Neural crest cell (in vitro differentiated cells): ENCODE measurements at places on chromosomes 2 and 18. TPM values are rescaled to one million over a fixed set of nuclear protein-coding genes. Genes with fewer than 3 reads are reported as not detected.
A peak's percentile ranks its signal among the peaks of the same experiment; 100 is the strongest.

The CYP26B1 gene
- 15.4 and 16.4 TPM in 2 replicates for total RNA-seq

- H3K4me1 ChIP-seq = no peaks in the 10 kb centered on the region
- no peak overlapping the region for H3K27ac ChIP-seq
- H3K27me3 ChIP-seq = no peaks in the 10 kb centered on the region
- H3K36me3 ChIP-seq = peaks cover 32% of the 10 kb centered on the region
Observed at GRCh38 chr2:128003463-128003862, 24.4 kb downstream of the SAP130 start.

DNA sequence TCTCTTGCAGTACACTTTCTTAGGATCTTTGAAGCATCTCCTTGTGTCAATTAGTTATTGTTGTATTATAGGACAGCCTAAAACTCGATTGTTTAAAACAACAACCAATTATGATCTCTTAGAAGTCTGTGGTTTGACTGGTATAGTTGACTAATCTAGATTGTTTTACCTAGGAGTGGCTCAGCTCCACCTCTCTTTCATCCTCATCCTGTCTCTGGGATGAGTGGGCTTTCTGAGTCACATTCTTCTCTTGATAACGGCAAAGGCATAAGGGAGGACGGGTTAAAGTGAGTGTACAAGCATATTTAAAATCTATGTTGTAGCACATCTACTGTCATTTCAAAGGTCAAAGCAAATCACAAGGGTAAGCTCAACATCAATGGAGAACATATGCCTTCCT lies 102.3 kb upstream of the GULP1 start:
- no peak for DNase-seq
- H3K4me1 ChIP-seq = no peaks in the 10 kb centered on the region
- H3K36me3 ChIP-seq = no peaks in the 10 kb centered on the region
- no peak overlapping the region for H3K27ac ChIP-seq
- no peaks in the 10 kb centered on the region for H3K27me3 ChIP-seq
- no peak overlapping the region for H3K4me3 ChIP-seq

GRCh38 chr2:142082368-142082767 lies 48.4 kb downstream of the LRP1B start:
- no peaks in the 10 kb centered on the region for H3K36me3 ChIP-seq
- no peak for DNase-seq
- no peak overlapping the region for H3K27ac ChIP-seq
- H3K27me3 ChIP-seq = no peaks in the 10 kb centered on the region

DNA sequence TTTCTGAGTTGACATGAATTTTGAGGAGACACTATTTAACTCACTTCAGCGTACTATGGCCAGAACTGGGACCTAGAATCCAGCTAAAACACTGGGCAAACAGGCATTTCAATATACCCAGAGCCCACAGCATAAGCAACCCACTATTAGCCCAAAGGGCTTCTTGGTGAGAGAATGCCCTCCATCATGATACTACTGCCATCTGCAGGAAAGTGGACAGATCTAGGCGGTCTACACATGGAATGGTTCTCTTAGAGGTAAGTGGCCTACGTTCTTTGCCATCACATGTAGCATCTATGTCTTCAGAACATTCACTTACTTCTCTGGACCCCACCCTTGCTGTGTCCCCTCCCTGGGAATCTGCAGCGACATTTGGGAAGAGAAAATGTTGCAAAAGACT lies 181.3 kb upstream of the LINC00305 start:
- H3K27ac ChIP-seq = no peak overlapping the region
- no peak overlapping the region for H3K4me3 ChIP-seq
- H3K4me1 ChIP-seq = peaks cover 23% of the 10 kb centered on the region
- DNase-seq = no peak
- H3K36me3 ChIP-seq = no peaks in the 10 kb centered on the region
- H3K27me3 ChIP-seq = no peaks in the 10 kb centered on the region

GRCh38 chr18:63298400-63299365 lies 20.9 kb downstream of the BCL2 start:
- DNase-seq = no peak
- no peaks in the 10 kb centered on the region for H3K27me3 ChIP-seq
- H3K27ac ChIP-seq = peak overlapping the region; percentile 85
- peaks cover 13% of the 10 kb centered on the region for H3K36me3 ChIP-seq

The NFE2L2 gene
- 32.3 and 34.0 TPM in 2 replicates for total RNA-seq

DNA sequence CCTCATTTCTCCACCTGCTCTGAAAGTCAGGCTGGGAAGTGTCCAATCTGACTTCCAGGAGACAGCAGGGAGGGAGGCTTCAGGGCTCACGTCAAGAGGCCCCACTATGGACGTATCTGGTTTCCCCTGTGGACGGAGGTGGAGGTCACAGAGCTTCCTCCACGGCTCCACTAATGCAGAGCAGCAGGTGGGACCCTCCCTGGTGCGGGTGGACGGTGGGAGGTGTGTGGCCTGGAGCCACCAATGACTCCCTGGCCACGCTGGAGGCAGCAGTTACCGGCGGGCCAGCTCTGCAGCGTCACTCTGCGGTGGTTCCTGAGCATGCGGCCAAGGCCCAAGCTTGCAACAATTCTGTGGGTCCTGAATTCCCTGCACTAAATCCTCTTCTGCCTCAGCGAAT lies 9.0 kb downstream of the CRACDL start:
- H3K4me3 ChIP-seq = no peak overlapping the region
- no peaks in the 10 kb centered on the region for H3K36me3 ChIP-seq
- no peak for DNase-seq
- no peak overlapping the region for H3K27ac ChIP-seq

DNA sequence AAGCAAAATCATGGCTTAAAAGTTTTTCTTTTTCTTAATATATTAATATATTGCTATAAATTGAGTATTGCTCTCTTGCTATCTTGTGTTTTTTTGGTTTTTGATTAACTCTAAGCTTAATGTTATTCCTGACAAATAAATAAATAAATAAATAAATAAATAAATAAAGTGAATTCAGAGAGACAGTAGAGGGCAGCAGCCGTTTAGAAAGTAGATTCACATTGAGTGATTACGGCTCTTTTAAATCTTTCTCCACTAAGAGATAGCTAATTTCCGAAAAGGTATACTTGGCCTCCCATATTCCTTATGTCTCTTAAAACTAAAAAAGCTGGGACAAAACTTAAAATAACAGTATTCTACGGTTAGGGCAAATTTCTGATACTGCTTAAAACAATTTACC lies 34.3 kb downstream of the MSH2 start:
- peaks cover 18% of the 10 kb centered on the region for H3K36me3 ChIP-seq
- H3K4me3 ChIP-seq = no peak overlapping the region
- no peaks in the 10 kb centered on the region for H3K4me1 ChIP-seq
- no peaks in the 10 kb centered on the region for H3K27me3 ChIP-seq

GRCh38 chr2:234134496-234134895 lies 84.0 kb downstream of the SPP2 start:
- H3K36me3 ChIP-seq = no peaks in the 10 kb centered on the region
- H3K4me1 ChIP-seq = peaks cover 15% of the 10 kb centered on the region
- H3K4me3 ChIP-seq = no peak overlapping the region
- no peak for DNase-seq

The LYG1 gene
- 1.7 and 1.9 TPM in 2 replicates for total RNA-seq

The UGT1A1 gene
- not detected in 2 replicates for total RNA-seq

The CRYGD gene
- total RNA-seq = not detected in 2 replicates

DNA sequence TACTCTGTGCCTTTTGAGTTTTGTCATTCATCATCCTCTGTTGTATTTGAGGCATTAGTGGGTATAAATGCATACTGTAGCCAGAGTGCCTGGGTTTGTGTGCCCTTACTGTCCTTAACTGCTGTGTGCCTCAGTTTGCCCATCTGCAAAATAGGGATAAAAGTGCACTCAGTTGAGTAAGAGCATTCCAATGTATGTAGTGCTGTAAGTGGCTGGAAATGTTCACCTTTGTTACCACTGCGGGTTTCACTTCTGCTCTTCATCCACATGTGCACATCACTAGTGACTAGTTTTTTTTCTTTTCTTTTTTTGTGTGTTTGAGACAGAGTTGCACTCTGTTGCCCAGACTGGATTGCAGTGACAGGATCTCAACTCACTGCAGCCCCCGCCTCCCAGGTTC lies 39.9 kb downstream of the PLEKHB2 start:
- no peaks in the 10 kb centered on the region for H3K27me3 ChIP-seq
- H3K4me1 ChIP-seq = no peaks in the 10 kb centered on the region
- no peak for DNase-seq
- H3K4me3 ChIP-seq = no peak overlapping the region
- no peak overlapping the region for H3K27ac ChIP-seq

- no peaks in the 10 kb centered on the region for H3K27me3 ChIP-seq
- H3K4me3 ChIP-seq = no peak overlapping the region
- no peak for DNase-seq
- H3K4me1 ChIP-seq = peaks cover 53% of the 10 kb centered on the region
- H3K27ac ChIP-seq = no peak overlapping the region
- H3K36me3 ChIP-seq = peaks cover 5% of the 10 kb centered on the region
Observed at GRCh38 chr18:31645411-31645810, 39.0 kb downstream of the B4GALT6 start.

- no peaks in the 10 kb centered on the region for H3K4me1 ChIP-seq
- peaks cover 82% of the 10 kb centered on the region for H3K27me3 ChIP-seq
- DNase-seq = no peak
- H3K4me3 ChIP-seq = no peak overlapping the region
Observed at GRCh38 chr2:20934236-20934635, 109.6 kb downstream of the APOB start.

GRCh38 chr2:121283670-121284462 lies 1.1 kb downstream of the TFCP2L1 start:
- no peaks in the 10 kb centered on the region for H3K36me3 ChIP-seq
- no peak overlapping the region for H3K27ac ChIP-seq
- peaks cover 65% of the 10 kb centered on the region for H3K27me3 ChIP-seq
- H3K4me1 ChIP-seq = peaks cover 8% of the 10 kb centered on the region
- H3K4me3 ChIP-seq = peak overlapping the region; percentile 80
- no peak for DNase-seq

The CTAGE1 gene
- not detected in 2 replicates for total RNA-seq

DNA sequence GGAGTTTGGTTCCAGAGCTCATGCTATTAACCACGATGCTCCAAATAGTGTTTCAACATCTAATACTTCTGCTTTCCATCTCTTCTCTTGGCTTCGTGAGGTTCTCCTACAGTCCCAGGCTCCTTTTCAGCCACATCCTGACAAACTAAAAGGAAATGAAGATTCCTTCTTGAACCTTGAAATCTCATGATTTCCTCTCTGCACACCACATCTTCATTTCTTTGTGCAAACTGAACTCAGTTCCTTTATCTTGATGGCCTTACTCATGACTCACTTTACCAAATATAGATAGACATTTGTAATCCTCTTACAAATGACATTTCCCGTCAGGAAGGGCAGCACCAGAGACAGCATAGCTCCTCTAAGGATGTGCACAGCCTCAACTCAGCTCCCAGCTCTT lies 50.0 kb upstream of the ITGA4 start:
- no peak overlapping the region for H3K4me3 ChIP-seq
- H3K4me1 ChIP-seq = peaks cover 29% of the 10 kb centered on the region
- no peak overlapping the region for H3K27ac ChIP-seq
- DNase-seq = no peak
- peaks cover 2% of the 10 kb centered on the region for H3K36me3 ChIP-seq
- no peaks in the 10 kb centered on the region for H3K27me3 ChIP-seq

DNA sequence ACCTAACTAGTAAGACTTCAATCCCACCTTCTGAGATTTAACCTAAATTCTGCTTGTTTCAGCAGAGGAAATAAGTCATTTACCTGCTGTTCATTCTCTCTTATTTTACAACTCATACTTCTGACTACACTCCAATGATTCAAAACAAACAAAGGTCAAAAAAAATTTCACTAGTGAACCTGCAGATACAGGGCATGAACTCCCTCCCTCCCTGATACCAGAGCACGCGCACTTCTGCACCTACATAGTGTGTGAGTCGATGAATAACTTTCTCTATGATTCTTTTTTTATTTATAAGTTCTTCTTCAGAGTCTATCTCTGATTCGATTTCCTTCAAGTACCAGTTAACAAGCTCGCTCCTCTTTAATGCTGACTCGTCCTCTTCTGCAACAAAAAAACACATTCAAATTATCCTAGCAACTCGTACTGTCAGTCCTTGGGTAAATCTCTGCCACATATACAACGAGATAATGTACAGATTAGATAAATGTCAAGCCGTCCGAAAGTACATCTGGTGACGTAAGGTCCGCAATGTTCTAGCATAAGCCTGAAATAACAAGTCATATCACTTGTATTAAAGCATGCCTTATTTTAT lies 7.4 kb upstream of the LCT start:
- no peak overlapping the region for H3K27ac ChIP-seq
- peaks cover 9% of the 10 kb centered on the region for H3K4me1 ChIP-seq
- DNase-seq = no peak
- H3K27me3 ChIP-seq = no peaks in the 10 kb centered on the region
- no peak overlapping the region for H3K4me3 ChIP-seq

DNA sequence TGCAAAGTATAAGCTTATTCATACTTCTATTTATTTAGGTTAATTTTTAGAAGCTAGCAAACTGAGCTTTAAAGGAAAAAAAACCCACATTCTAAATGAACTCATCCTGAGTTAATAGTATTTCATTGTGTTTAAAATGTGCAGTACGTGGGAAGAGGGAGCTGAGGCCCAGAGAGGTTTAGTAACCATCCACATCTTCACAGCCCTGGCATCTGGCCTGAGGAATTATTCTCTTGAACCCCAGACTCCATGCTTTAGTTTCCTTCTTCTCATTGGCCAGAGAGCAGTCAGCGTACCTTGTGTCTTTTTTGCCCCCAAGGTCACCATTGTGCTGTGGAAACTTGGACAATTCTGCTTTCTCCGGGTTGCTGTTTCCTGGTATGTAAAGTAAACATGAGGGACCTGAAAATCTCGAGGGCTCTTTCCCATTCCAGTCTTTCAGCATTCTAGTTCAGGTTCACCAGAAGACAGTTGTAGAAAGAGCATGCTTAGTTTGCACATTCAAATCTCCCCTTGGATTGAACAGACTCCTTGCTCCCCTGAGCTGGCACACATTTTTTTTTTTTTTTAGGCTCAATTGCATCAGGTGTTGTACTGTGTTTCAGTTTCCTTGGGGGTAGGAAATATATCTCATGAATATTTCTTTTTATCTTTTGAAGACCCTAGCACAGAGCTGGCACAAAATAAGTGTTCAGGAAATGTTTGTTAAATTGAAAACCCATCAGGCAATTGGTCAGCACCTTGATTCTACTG lies 81.4 kb downstream of the MYCN start:
- H3K36me3 ChIP-seq = no peaks in the 10 kb centered on the region
- no peak overlapping the region for H3K4me3 ChIP-seq
- no peak overlapping the region for H3K27ac ChIP-seq
- peaks cover 4% of the 10 kb centered on the region for H3K27me3 ChIP-seq
- no peak for DNase-seq

DNA sequence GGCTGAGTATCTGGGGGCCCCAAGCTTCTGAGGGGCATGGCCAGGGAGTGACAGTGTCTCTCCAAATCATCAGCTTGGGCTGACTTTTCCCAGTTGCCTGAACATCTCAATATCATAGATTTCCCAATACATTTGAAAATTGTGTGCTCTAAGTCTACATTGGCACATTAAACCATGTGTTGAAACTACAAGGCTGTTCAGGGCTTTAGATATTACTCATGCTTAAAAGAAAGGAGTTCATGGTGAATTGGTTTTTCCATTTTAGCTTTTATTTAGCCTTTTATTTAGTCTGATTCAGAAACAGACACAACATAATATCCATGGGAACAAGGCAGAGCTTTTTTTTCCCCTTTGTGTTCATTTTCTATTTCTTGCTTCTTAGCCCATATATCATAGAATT lies 49.9 kb upstream of the GALR1 start:
- H3K36me3 ChIP-seq = no peaks in the 10 kb centered on the region
- no peak for DNase-seq
- H3K27ac ChIP-seq = no peak overlapping the region
- H3K27me3 ChIP-seq = peaks cover 4% of the 10 kb centered on the region
- no peak overlapping the region for H3K4me3 ChIP-seq
